BJ (cell line): ENCODE measurements at places on chromosomes 13 and 19.

- peak; percentile 51 for DNase-seq
Observed at GRCh38 chr13:109156181-109156935, 526.9 kb downstream of the MYO16 start.

DNA sequence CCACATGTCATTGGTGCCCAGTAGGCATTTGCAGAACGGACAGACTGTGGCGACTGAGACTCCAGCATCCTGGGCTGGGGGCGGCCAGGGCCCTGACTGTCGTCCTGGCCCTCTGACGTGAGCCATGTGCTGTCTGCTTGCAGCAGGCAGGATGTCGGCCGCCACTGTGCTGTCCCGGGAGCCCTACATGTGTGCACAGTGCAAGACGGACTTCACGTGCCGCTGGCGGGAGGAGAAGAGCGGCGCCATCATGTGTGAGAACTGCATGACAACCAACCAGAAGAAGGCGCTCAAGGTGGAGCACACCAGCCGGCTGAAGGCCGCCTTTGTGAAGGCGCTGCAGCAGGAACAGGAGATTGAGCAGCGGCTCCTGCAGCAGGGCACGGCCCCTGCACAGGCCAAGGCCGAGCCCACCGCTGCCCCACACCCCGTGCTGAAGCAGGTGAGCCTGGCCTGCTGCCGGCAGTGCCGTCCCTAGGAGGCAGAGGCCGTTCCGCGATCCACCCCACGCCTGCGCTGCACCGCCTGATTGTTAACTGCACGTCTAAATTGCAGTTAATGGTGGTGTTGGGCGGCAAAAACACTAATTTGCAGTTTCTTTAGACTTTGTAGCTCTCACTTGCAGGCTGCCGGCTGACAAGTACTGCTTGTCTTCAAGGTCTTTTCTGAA, 14.2 kb downstream of the TSSK6 start:
- no peak for DNase-seq

GRCh38 chr19:49847731-49848696, 2.9 kb upstream of the PTOV1 start:
- DNase-seq, result peak; percentile 56

GRCh38 chr13:19089315-19089714, 92.3 kb downstream of the TUBA3C start:
- no peak for DNase-seq

GRCh38 chr13:97588993-97589392, 155.0 kb downstream of the RAP2A start:
- DNase-seq, result no peak

DNA sequence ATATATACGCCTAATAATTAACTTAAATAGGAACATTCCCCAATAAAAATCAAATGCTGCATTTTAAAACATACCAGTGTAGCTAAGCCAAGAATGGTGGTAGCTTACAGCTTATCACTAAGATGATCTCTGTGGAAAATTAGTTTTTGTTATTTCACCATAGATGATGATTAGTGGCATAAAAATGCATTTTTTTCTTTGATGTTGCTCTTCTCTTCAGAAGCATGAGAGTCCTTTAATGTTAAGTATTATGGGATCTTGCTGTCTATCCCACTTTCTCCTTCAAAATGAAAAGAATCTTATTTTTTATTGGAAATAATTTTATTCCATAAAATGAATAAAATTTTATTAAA, 731.0 kb downstream of the SLITRK1 start:
- peak; percentile 16 for DNase-seq

- no peak for DNase-seq
Observed at GRCh38 chr19:13097463-13098258, 5.0 kb downstream of the LYL1 start.

GRCh38 chr19:51765086-51765485, 4.1 kb downstream of the FPR2 start:
- DNase-seq, result no peak

DNA sequence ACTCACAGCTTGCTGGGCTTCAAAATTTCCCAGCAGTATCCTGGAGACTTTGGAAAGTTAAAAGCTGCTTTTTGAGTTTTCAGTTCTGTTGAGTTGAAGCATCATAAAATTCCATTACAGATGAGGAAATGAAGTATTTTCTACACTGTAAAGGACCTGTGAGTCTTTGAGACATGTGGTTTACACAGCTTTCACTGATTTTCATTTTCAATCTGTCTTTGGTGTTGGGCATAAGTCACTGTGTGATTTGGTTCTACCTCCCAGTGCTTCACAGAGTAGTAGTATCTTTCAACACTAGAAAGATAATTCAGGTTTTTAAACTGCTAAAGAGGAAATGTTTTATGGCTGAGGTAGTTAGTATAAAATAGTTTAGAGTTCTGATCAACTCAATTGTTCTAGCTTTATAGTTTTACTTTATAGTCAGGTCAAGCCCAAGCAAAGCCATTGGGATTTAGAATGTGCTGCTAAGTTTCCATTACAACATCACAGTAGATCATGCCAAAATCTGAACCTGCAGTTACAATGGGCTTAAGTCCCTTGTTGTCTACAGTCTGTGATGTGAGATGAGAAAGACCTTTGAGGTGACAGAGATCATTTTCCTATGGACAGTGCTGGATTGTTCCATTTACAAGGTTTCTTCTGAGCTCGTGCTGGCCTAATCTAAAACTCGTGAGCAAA, 161.6 kb downstream of the FLT1 start:
- DNase-seq, result no peak

- no peak for DNase-seq
Observed at GRCh38 chr13:21022056-21022979, 39.1 kb downstream of the LATS2 start.
